Activated CD4-positive, CD25-positive, alpha-beta regulatory T cell (primary cell): ENCODE measurements at places on chromosomes 1 and 21.
A peak's percentile ranks its signal among the peaks of the same experiment; 100 is the strongest.

- DNase-seq: no peak
Observed at GRCh38 chr1:29455781-29456180, 219.5 kb downstream of the PTPRU start.

DNA sequence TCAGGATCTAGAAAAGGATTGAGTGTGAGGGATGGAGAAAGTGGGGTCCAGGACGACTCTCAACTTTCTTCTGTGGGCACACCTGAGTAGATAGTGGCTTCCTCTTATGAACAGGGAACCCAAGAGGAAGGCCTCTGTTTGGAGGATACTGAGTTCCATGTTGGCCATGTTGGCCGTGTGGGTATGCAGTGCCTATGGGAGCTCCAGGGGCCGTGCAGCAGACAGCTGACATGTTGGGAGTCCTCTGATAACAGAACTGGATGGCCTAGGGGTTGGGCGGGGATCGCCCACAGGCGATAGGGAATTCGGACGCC is 43.0 kb downstream of the TMEM53 start:
- DNase-seq: no peak

DNA sequence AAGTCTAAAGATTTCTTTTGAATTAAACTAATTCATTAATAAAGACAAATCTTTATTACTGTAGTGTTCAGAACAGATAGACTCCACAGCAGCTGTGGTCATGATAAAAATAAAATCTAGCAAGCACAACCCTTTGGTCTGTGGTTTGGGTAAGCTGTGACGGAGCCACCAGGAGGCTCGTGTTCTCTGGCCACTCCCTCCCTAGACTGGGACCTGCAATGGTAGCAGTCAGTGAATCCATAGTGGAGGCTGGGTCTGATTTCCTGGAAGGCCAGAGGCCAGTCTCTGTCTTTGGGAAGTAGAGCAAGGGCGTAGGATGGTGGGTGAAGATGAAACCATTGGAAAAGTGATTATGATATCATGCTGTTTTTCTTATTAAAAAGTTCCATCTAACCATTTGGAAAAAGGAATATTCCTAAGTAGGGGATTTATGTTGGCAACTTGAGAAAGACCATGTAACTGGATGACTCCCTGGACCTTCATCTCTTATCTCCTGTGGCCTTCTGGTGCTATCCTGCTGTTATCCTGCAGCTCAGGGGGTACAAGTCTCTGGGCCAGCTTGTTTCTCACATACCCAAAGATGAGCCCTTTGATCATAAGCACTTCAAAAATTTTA is 39.0 kb downstream of the TENT5C start:
- no peak for DNase-seq

GRCh38 chr1:23979881-23980727 is at the start of gene SRSF10:
SRSF10 (minus strand) TSS chr1:23980327; CDS start chr1:23980255, 72 bp downstream.
- DNase-seq: peak; percentile 91

DNA sequence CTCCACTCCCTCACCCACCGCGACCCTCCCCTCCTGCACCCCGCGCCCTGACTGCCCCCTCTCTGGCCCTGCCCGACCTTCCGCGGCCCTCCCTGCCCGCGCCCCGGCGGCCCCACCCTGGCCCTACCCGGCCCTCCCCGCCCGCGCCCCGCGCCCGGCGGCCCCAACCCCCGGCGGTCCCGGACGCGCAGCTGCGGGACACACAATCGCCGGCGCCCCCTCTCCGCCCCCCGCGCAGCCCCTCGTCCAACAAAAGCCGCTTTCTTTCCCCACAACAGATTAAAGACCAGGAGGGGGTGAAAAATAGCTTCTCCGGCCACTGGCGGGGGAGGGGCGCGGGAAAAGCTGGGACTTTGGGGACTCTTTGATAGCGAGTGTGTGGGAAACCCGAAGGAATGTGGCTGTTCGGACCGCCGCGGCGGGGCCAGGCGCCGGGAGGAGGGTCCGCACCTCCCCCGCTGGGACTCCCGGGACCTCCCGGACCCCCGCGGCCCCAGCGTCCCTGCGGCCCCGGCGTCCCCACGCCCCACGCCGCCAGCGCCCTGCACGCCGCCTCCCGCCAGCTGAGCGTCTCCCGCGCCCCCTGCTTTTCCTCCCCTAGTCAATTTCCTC is 8.8 kb upstream of the ID3 start:
- no peak for DNase-seq

- no peak for DNase-seq
Observed at GRCh38 chr1:92768296-92768695, 16.6 kb downstream of the EVI5 start.

- no peak for DNase-seq
Observed at GRCh38 chr1:6912518-6912917, 127.3 kb downstream of the CAMTA1 start.

DNA sequence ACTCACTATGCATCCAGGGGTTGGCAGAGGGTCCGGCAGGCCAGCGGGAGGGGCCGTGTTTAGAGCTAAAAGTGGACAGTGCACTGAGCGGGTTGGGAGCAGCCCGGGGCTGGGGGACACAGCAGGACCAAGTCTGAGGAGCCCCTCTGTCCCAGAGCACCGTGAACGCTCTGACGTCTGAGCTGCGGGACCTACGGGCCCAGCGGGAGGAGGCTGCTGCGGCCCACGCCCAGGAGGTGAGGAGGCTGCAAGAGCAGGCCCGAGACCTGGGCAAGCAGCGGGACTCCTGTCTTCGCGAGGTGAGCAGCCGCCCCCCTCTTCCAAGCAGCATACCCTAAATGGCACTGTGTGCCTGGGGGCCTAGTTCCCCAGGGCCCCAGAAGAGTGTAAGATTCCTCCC is 25.8 kb downstream of the MFAP2 start:
- DNase-seq: no peak

DNA sequence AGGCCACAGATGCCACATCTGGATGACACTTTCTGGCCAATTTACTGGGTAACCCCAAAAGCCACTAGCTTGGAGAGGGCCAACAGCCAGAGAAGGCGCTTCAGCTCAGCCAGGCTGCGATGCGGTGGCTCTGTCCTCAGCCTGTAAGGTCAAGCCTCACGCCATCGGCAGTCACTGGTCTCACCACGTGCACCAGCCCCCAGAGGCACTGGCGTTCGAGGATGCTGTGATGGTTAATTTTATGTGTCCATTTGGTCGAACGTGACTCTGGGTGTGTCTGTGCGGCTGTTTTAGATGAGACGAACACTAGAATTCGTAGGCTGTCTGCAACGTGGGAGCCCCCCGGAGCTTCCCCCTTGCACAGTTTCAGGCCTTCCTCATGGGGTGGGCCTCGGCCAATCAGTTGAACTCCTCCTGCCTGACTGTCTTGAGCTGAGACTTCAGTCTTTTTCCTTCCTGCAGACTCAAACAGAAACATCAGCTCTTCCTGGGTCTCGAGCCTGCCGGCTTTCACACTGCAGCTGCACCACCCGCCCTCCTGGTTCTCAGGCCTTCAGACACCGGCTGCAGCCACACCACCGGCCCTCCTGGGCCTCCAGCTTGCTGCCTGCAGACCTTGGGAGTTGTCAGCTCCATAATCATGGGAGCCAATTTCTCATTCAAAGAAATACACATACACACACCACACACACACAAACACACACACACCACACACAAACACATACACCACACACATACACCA is 41.6 kb upstream of the SLC45A1 start:
- DNase-seq: no peak

DNA sequence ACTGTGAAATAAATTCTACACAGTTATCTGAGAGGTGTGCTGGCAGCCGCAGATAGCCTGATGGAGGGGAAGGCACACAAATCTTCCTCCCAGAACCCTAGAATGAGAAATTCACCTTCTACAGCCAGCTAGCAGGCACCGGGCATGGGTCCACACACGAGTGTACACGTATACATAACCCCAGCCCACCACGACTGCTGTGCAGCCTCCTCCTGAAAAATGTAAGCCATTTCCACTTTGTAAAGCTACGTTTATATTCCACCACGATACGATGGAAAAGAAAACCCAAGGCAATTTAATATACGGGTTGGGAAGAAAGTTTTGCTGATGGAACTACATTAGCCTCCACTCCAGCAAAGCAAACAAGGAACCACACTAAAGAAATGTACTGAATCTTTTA is 1.8 kb downstream of the BTG3 start:
- DNase-seq: no peak

DNA sequence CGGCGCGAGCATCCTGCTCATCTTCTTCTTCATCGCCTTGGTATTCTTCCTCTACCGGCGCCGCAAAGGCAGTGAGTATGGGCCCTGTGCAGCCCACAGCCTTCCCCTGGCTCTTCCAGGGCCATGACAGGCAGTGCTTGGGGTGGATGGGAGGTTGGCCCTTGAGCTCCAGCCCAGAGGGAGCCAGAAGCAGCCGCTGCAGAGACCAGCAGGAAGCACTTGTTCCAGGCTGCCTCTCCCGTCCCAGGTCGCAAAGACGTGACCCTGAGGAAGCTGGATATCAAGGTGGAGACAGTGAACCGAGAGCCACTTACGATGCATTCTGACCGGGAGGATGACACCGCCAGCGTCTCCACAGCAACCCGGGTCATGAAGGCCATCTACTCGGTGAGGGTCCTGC is 87.3 kb upstream of the CD1D start:
- no peak for DNase-seq

GRCh38 chr1:178941261-178941689 is 70.4 kb upstream of the ANGPTL1 start:
- no peak for DNase-seq

DNA sequence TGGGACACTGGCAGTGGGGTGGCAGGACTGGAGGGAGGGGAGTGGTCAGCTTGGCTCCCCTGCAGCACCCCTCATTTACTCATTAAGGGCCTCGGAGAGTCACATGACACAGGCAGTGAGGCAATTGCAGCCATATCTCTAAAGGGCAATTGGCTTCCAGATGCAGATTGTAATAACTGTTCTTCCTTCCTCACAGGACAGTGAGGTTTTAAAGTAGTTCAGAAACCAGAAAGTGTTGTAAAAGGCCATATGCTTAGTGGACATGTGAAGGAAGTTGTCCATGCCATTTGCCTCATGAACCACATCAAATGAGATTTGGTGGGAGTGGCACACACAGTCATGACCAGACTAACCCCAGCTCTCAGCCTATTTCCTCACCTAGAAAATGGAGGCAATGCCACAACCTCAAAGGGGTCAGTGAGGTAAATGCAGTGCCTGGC is 11.1 kb downstream of the MTX1 start:
- DNase-seq: no peak

DNA sequence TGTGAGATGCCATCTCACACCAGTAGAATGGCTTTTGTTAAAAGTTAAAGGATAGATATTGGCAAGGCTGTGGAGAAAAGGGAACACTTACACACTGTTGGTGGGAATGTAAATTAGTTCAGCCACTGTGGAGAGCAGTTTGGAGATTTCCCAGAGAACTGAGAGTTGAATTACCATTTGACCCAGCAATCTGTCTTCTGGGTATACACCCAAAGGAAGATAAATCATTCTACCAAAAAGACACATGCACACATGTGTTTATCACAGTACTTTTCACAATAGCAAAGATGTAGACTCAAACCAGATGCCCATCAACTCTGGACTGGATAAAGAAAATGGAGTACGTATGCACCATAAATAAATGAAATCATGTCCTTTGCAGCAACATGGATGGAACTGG is 88.6 kb upstream of the LRRC8D start:
- DNase-seq: no peak

- DNase-seq: no peak
Observed at GRCh38 chr1:182702826-182703524, 18.6 kb upstream of the RGS8 start.

DNA sequence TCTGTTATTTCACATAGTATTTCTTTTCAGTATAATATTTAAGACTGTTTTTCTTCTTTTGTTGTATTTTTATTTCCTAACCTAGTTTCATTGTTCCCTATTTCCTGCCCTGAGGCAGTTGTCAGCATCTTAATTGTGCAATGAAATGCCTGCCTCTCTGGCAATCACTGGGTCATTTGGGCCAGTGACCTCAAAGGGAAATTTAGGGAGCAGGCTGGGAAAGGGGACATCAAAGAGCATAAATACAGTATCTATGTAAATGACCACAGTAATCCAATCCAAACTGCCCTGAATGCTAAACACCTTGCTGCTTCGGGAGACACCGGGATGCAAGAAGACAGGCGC is 147.8 kb downstream of the TLR5 start:
- DNase-seq: no peak

DNA sequence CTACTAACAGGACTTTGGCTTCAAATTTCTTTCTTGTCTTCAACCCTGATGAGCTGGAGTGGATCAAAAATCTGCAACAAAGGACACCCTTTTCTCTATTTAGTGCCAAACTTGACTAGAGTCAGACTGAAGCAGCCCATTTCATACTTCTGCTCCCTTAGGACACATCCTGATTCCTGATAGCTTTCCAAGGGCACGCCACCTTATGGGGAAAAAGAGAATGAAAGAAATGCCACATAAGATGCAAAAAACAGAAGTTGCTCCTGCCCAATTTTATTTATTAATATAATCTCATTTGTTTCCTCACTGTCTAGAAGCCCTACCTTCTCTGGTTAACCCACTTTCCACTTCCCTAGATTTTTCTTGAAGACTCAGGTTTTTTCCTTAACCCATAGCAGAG is 72.7 kb upstream of the NBPF4 start:
- DNase-seq: no peak

DNA sequence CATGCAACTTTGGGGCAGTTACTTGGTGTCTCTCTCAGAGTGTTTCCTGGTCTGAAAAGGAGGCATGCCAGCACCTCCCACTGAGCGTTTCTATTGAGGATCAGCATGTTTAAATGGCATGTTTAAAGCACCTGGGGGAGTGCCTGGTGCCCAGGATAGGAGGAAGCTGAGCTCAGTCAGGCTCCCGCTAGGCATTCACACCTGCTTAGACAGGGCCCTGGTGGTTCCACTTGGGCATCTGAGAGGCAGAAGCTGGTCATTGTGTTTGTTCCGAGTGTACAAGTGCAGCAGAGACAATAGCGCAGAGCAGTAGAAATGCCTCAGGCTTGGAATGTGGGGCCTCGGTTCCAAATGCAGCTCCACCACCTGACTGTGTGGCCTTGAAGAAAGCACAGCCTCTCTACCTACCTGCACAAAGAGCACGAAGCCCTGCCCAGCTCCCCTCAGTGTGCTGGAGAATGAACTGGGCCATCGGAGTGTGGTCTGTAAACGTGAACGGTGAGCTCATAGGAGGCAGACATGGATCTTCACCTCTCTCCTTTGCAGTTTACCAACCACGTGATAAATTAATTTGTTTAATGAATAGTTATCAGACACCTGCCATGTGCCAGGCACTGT is 20.3 kb upstream of the TMEM222 start:
- DNase-seq: no peak

- no peak for DNase-seq
Observed at GRCh38 chr1:221166559-221167318, 287.5 kb downstream of the HLX start.
